DMS 273 treated with DMSO at 0.1 percent for 48 hours (cell line): ENCODE measurements at places on chromosomes 6 and 20.

- no peak for DNase-seq
Observed at GRCh38 chr6:130982135-130982534, 80.9 kb downstream of the EPB41L2 start.

- DNase-seq = no peak
Observed at GRCh38 chr6:148103436-148103835, 239.2 kb upstream of the SASH1 start.

GRCh38 chr6:144360401-144360800 lies 75.3 kb downstream of the UTRN start:
- no peak for DNase-seq

- DNase-seq = no peak
Observed at GRCh38 chr6:3176562-3177355, 19.4 kb upstream of the TUBB2A start.

GRCh38 chr6:12608874-12609273 lies 107.7 kb upstream of the PHACTR1 start:
- no peak for DNase-seq

DNA sequence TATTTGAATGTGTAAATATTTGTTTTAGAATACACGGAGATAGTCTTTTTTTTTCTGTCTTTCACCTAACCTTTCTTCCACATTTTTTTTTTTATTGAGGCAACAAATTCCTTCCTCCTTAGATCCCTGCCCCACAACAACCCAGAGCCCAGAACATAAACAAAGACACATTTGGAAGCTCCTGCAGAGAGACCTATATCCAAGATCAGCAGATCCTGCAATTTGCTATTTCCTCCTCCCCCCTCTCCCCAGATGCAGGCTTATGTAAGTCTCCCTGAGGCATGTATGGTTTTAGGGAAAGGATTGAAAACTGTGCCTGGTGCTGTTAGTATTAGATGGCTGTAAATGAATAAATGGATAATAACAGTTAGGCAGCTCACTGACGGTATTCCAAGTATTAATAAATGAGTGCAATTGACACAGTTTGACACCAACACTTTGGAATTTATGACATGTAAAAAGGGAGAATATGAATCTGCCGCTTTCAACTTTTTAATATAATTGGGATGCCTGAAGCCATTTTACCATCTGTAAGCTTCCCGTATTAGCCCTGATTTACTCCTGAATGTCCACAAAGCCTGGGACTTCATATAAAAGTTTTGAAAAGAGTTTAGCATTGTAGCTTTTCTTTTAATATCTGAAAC lies 608.3 kb upstream of the CITED2 start:
- DNase-seq = peak; percentile 42

DNA sequence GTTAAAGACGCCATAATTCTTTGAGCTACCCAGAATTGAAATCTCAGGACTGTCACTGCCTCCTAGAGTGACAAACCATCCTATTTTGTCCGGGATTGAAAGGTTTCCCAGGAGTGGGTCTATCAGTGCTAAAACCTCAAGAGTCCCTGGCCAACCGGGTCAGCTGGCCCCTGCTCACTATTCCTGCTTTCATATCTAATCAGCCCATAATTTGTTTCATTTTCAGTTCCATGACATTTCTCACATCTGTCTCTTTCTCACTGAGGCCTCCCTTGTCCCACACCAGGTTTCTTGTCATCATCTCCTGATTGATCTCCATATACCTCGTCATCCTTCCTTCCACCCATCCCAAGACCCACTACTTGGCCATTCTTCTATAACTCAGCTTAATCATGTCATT lies 98.2 kb downstream of the SLC35B3 start:
- DNase-seq = no peak

DNA sequence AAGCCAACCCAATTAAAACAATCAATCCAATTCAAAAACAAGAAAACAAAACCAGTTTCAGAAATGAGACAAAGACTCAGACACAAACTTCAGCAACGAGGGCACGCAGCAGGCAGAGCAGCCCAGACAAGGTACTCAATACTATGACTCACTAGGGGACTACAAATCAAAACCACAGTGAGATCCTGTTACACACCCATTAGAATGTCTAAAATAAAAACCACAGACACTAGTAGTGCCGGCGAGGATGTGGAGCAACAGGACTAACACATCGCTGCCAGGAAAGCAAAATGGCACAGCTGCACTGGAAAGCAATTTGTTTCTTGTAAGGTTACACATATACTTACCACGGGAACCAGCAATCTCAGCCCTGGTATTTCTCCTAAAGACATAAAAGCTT lies 28.4 kb upstream of the MAS1L start:
- peak; percentile 4 for DNase-seq

DNA sequence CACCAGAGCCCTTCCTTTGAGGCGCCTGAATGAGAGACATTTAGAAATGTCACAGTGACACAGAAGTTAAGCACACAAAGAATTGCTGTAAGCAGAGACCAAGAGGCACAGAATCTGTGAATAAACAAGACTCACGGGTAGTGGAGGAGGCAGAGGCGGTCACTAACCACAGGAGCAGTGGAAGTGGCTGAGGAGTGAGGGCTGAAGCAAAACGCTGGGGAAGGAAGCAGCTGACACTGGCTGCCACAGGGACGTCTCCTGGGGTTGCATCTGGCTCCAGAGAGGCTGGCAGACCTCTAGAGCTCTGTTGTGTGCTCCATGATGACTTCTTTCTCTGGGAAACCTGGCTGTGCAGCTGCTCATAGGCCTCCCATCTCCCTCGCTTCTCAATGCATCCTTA lies 65.0 kb upstream of the SLC2A12 start:
- DNase-seq = no peak

- no peak for DNase-seq
Observed at GRCh38 chr6:116476002-116476678, 15.0 kb downstream of the CALHM6 start.

- no peak for DNase-seq
Observed at GRCh38 chr20:25624500-25624939, 706 bp upstream of the NANP start.

DNA sequence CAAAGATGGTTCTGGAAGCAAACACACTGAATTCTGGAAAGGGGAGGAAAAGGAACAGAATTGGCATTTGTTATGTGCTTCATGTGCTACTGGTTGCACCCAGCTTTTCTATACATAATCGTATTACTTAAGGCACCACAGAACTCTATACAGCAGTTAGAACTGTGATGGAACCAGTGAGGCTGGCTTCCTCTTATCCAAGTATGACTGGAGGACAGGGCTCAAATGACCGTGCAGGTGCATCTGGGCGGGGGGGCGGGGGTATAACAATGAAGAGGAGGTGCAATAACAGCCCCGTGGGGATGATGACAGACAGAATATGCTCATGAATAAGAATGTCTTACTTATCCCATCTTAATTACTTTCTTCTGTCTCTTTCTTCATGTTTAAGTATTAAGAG lies 144.2 kb downstream of the BTBD9 start:
- DNase-seq = no peak

- no peak for DNase-seq
Observed at GRCh38 chr6:46217671-46218131, 46.9 kb upstream of the ENPP5 start.

- DNase-seq = no peak
Observed at GRCh38 chr6:44740566-44741120, 353.1 kb downstream of the CDC5L start.

DNA sequence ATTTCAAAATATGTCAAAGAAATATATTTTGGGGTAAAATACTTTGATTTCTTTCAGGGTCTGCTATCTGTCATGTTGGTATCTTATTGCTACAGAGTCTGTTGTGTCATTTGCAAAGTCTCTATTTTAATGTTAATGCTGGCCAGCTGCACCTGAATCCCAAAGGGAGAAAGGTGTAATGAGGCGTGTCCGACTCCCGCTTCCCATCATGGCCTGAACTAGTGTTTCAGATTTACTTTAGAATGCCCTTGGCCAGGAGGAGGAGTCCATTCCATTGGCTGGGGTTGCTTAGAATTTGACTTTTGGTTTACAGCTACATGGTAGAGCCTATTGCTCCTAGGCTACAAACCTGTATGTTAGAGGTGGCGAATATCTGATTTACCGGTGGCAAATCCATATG lies 69.3 kb downstream of the FAM50B start:
- DNase-seq = no peak

- DNase-seq = no peak
Observed at GRCh38 chr6:25153079-25153478, 126.1 kb upstream of the CARMIL1 start.

GRCh38 chr6:38220069-38220723 lies 400.7 kb downstream of the ZFAND3 start:
- DNase-seq = no peak

DNA sequence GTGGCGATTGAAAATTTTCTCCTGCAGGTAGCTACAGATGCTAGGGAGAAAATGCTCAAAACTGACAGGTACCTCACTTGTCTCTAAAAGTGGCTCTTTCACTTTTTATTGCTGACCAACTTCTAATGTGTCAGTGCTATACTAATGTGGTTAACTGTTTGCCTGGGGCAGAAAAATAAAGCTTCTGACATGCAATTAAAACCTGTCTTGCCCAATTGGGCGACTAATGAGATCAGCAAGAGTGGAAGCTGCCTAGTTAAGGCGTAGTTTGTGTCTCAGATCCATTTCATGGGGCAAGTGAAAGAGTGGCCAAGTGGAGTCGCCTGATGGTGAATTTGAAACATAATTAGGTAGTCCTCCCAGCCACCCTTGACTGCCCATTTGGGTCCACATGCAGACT lies 193.3 kb downstream of the TSHZ2 start:
- DNase-seq = no peak

DNA sequence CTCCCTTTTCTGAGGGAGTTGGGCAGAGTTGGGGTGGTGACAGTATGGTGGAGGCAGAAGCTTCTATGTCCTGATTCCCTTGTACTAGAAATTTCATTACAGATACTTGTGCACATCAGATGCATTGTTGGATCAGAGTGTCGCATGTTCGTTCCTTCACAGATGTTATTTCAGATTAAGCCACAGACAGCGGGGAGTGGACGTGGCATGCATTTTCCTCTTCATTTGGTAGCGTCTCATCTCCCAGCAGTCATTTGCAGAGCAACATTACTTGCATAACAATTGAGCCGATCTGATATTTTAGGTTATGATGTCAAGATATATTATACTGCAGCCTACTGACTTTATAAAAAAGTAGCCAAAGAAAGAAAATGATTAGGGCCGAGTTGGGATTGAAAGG lies 261.6 kb upstream of the SASH1 start:
- DNase-seq = no peak

- no peak for DNase-seq
Observed at GRCh38 chr6:3540253-3540820, 83.5 kb upstream of the SLC22A23 start.

DNA sequence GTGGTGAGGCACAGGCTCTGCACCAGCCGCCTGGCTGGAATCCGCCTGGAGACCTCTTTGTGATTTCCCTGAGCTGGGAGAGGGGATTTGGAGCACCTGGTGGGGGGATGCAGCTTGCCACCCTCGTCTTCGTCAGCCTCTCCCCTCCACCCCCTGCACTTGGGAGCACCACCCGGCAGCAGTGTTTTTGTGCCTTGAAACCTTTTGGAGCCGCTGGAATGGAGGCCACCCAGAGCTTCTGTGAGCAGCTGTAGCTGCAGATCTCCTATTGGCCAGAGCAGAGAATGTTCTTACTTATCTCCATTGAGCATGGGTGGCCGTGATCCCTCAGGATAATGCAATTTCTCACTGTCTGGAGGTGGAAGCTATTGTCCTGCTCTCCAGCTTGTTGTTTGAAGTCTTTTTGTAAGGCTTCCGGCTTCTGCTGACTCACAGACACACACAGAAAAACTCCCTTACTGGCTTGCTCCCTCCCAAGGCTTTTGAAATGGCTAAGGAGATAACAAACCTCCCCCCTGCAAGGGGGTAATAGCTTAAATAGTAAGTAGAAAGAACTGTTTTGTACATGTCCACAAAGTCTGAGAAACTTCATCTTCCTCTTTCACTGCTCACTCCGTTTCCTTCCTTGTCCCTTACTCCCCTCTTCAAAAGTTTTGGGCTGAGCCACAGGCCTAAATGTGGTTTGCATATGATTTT lies 271.2 kb downstream of the PRL start:
- no peak for DNase-seq

GRCh38 chr6:163533443-163533842 lies 118.9 kb downstream of the QKI start:
- peak; percentile 84 for DNase-seq

GRCh38 chr6:36235862-36236261 lies 34.0 kb upstream of the PNPLA1 start:
- no peak for DNase-seq

GRCh38 chr6:98831057-98831958 lies 3.1 kb upstream of the POU3F2 start:
- DNase-seq = no peak

- no peak for DNase-seq
Observed at GRCh38 chr6:115882174-115882573, 178.5 kb downstream of the FRK start.

DNA sequence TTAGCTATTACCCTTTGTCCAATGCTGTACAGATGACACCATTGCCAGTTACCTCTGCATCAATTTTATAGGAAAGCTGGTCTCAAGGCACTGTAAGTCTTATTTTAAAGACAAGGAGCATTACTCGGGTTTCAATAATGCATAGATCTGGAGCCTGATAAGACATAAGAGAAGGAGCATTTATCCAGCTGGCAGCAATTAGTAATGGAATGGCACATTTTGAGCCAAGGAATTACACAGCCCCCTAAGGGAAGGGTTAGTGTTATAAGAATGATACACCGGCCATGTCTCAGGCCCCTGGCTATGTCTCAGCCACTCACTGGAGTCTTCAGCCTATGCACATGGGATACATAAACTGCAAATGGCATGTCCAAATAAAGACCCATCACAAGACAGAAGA lies 23.1 kb upstream of the TMEM242 start:
- DNase-seq = no peak

DNA sequence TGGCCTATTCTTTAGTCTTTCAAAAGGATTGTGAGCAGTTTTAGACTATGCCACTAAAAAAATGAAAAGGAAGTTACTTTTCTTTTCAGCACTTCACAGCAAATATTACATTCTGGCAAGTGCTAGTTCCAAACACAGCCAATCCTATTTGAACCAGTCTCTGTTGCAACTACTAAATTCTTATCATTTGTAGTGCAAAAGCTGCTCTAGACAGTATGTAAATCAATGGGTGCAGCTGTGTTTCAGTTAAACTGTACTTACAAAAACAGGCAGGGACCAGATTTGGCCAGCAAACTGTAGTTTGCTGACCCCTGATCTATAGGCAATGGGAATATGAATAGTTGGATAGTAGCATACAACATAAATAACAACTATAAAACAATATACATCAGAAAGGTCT lies 68.1 kb upstream of the TULP1 start:
- no peak for DNase-seq
